Activated naive CD4-positive, alpha-beta T cell (primary cell): ENCODE measurements at places on chromosomes 2 and 18.

DNA sequence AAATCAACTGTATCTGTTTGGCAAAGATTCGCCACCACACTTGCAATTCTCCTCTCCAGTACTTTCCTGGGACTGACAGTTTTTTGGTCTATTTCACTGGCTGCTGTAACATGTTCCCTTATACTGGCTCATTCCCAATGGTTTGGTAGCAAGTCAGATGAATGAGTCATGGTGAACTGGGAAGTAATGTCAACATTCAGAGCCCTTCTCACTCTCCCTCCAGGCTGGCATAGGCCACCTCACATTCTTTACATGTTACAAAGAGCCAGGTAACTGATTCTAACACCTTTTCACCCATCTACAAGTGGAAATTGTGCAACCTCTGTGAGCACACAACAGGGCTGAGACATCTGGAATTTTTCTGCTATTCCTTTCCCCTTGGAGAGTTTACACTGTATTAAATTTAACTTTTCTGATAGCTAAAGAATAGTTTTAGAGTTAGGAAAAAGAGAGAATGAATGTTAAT is 111.3 kb upstream of the TLK1 start:
- no peak for DNase-seq

DNA sequence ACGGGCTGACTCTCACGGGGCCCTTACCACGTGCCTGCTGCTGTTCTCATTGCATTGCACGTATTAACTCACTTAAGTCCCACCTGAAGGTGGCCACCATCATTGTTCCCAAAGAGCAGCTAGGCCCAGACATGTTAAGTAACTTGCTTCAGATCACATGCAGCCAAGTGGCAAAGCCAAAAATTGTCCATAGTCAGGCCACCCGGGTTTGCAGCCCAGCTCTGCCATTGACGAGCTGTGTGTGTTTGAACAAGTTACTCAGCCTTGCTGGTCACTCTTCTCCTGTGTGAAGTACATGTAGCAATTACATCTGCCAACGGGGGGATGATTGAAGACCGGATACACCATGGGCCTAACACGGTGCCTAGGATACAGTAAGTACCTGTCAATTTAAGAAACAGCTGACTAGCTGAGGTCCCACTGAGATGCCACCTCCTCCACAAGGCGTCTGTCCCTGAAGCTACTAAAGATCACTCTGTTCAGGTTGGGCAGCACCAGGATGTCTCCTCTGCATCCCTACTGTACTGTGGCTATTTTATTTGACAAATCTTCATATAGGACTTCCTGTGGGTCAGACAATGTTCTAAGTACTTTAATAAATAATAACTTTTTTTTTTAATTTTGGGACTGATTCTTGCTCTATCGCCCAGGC is 154.2 kb upstream of the MYCN start:
- no peak for DNase-seq

DNA sequence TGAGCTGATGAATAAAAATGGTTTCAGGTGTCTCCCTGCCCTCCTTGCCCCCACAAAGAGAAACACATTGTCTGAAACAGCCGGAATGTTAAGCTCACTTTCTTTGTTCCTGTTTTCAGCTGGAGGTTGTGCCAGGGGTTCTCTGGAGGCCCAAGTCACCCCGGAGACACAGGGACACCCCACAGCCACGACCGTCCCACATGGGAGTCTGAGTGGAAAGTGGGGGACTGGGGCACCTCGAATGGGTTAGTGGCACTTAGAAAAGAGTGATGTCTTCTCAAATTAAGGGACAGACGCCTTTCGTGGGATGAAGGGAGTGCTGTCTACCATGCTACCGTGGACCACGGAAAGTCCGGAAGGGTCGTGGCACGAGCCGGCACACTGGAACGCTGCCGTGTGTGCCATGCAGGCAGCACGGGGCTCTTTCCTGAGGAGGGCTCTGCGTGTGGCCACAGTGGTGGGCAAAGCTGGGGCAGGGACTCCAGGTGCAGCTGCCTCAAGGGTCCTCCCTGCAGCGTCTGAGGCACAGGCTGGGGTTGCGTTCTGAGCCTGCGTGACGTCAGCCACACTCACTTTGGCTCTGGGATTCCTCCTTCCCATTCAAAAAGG is 39.4 kb upstream of the CTDP1 start:
- no peak for DNase-seq

- no peak for DNase-seq
These were observed 397.4 kb upstream of the SALL3 start for GRCh38 chr18:78582181-78582709.

GRCh38 chr2:231568098-231568784 is 24.4 kb upstream of the TEX44 start:
- DNase-seq, result no peak

DNA sequence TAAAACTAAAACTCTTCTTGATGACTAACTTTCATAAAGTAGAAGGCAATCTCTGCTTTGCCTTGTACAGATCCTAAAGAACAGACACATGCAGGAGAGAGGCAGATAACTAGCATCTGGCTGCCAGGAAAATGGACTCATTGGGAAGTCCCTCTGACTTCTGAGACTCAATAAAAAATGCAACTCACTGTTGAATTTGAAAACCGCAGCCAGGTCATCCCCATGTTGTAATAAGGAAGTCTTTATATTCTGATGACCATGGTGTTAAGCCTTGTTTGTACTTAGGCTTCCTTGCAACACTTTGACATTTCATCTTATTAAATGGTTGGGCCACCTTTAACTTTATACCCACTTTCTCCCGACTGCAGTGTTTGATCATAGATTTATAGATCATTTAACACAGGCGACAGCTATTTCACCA is 375.1 kb upstream of the KCNH7 start:
- no peak for DNase-seq

DNA sequence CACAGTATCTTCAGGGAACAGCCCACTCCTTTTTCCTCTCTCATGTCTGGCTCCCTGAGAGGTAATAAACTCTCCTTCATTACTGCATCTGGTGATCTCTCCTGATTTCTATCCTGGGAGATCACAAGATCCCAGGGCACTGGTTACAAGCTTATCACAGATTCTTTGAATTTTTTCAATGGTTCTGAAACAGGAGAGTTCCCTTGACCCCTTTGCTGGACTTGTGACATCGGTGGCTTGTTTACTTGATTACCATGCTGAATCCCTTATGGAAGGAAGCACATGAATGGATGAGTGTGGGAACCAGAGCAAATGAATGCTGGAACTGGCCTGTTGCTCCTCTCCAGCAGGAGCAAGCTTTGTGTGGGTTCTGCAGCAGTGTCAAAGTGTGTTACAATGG is 67.2 kb upstream of the HNMT start:
- no peak for DNase-seq

GRCh38 chr18:56973487-56973886 is 173.4 kb upstream of the BOD1L2 start:
- no peak for DNase-seq

- no peak for DNase-seq
These were observed 768.3 kb upstream of the CDH7 start for GRCh38 chr18:64982414-64983055.
